WTC11 (cell line): ENCODE measurements at places on chromosomes 7 and 10.

DNA sequence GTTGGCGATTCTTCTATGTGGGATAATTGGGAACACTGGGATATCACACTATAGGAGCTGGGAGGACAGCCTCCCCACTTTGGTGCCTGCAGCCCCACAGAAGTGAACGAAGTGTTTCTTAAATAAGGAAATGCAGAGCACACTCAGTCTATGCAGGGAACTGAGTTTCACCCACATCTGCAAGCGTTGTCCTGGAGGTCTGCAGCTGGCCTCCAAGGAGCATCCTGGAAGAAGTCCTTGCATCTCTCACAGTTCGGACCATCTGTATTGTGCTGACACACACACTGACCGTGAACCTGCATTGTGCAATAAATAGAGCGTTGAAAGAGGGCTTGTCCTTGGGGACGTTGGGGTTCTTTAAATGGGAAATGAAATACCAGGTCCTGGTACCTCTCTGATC, 25.8 kb downstream of the LAMB4 start:
- H3K4me3 ChIP-seq, result no peak overlapping the region
- DNase-seq, result no peak
- H3K27ac ChIP-seq, result no peak overlapping the region
- H3K27me3 ChIP-seq, result no peaks in the 10 kb centered on the region
- H3K4me1 ChIP-seq, result no peaks in the 10 kb centered on the region

- DNase-seq, result no peak
- no peak overlapping the region for H3K4me3 ChIP-seq
- 0 out of 2 replicates have a peak, but pooled peaks cover 3% of the 10 kb centered on the region for H3K4me1 ChIP-seq
- H3K27ac ChIP-seq, result no peak overlapping the region
- H3K27me3 ChIP-seq, result no peaks in the 10 kb centered on the region
- H3K36me3 ChIP-seq, result no peaks in the 10 kb centered on the region
Measured at GRCh38 chr7:21965291-21965690, 19.6 kb upstream of the CDCA7L start.

DNA sequence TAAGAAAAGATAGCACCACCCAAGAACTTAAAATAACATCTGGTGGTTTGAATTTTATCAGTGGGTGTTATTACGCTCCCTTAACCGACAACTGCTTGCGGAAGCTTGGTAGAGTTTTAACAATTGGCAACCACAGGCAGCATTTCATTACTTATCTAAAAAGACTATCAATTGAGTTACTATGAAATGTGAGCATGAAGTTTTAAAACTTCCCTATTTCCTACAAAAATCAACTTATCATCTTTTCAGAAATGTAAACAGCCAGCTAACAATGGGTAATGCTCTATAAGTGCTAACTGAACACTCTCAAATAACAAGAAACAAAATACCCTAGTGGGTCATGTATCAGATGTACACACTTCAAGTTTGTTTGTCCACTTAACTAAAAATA, 68.8 kb downstream of the OSBPL3 start:
- peaks cover 31% of the 10 kb centered on the region for H3K4me1 ChIP-seq
- H3K27ac ChIP-seq, result no peak overlapping the region
- H3K4me3 ChIP-seq, result no peak overlapping the region
- DNase-seq, result no peak

DNA sequence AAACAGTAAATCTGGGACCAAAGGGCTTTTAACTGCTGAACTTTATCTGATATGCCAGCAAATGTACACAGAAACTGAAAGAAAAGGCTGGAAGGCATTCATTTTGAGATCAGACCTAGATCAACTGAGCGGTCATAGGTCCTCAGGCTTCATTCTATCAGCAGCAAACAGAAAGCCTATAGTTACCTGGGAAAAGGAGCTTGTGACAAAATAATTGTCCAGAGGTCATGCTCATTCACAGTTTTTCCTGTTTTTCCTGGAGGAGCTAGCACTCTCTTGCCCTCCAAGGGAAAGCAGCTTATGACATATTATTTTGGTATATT, 320.2 kb downstream of the AHR start:
- H3K36me3 ChIP-seq, result no peaks in the 10 kb centered on the region
- no peak for DNase-seq
- no peak overlapping the region for H3K27ac ChIP-seq
- no peaks in the 10 kb centered on the region; the same call in 1 of the 2 replicates for H3K27me3 ChIP-seq

DNA sequence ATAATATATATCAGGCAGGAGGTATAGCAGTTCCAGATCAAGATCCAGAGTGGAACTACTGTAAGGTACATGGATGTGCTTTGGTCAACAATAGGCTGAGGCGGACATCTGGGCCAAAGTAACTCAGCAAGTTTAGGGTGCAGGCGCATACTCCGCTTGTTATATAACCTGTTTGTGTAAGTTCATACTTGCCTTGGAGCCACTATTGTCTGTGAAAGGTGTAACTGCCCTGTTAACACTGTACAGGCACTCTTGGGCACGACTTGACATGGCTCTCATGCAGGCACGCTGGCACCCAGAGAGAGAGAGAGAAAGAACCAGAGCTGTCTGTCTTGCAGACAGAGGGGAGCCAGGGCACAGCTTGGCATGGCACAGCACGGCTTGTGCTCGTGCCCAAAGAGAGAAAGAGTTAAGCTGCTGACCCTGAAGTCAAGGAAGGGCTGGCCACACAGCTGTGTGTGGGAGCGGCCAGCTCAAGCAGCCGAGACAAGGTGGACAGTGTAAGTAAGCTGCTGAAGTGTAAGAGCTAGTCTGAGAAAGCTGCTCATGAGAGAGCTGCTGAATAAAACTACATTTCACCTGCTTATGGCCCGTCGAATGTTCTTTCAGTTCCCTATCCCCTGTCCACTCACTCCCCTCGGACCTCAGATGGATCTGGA, 47.8 kb upstream of the KAT6B start:
- no peak overlapping the region for H3K27ac ChIP-seq
- H3K36me3 ChIP-seq, result peaks cover 29% of the 10 kb centered on the region
- H3K4me1 ChIP-seq, result peaks cover 14% of the 10 kb centered on the region
- no peak for DNase-seq

DNA sequence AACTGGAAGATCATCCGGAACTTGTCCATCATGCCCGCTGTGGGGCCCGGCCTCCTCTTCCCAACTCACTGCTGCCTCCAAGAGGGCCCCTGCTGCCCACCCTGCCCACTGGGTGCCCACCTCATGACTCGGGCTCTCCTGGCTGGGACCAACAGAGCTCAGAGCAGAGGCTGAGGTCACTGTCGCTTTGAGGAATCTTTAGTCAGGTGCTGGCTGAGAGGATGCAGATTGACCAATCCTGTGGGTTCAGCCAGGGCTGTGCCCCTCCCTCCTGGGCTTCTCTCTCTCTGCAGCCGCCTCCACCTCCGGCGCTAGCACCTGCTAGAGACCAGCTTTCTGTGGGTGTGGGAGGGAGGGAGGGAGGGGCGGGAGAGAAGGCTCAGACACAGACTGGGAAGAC, at the start of gene CALHM1:
TSS of gene CALHM1 (minus strand) at position 181 of the 400 bp plus-strand sequence. CDS start at position 32, 149 bp downstream.
- no peak within 1 kb of the TSS for H3K4me3 ChIP-seq
- no peaks in the 10 kb centered on the region for H3K36me3 ChIP-seq
- peaks cover 3% of the 10 kb centered on the region; the same call in 1 of the 2 replicates for H3K4me1 ChIP-seq
- H3K27ac ChIP-seq, result no peak within 1 kb of the TSS

DNA sequence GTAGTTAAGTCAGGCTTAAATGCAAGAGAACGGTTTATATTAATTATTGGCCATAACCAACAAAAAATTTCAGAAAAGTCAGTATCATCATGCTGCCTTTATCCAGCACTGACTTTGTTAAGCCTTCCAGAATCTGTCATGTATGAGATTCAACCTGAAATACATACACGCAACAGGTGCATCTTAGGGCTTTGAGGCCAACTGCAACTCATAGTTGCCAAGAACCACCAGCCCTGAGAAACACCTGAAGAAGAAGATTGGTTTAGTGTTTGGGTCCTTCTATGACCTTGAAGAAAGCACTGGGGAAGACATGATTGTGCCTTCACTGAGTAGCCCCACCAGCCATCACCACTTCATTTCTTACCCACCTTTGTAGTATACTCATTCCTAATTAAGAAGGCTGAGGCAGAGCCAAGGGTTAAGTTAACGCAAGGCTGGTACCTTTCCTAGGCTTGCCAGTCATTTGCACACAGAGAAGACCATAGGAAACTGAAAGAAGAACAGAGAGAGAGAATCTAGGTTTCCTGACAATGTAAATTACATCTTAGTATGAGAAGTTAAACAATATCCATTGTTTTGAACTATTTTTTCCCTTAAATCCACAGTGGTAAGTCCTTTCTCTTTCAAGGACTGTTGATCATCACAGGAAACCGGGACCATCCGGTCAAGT, 200.1 kb upstream of the PRKCQ start:
- H3K4me1 ChIP-seq, result peaks cover 50% of the 10 kb centered on the region
- H3K36me3 ChIP-seq, result peaks cover 5% of the 10 kb centered on the region
- no peak overlapping the region for H3K4me3 ChIP-seq
- H3K27ac ChIP-seq, result no peak overlapping the region
- H3K27me3 ChIP-seq, result peaks cover 22% of the 10 kb centered on the region

DNA sequence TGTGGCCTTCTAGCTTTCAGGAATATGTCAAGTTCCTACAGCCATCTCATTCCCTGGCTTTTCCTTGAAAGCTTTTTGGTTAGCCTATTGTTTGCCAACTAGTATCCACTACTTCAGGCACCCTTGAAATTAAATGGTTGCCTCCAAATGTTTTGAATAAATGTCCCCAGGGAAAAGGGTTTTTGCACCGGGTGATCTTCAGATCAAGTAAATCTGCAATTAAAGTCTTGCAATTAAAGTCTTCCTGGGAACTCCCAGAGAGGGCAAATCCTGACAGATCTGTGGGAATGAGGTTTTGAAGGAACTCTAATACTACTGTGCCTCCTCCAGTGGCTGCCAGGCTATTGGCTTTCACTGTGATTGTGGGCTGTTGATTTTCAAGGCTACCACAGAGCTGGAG, 17.7 kb upstream of the ZNRF2 start:
- no peak for DNase-seq
- H3K27ac ChIP-seq, result no peak overlapping the region
- H3K36me3 ChIP-seq, result no peaks in the 10 kb centered on the region
- H3K27me3 ChIP-seq, result no peaks in the 10 kb centered on the region

GRCh38 chr7:31476073-31476745, 37.7 kb upstream of the ITPRID1 start:
- H3K36me3 ChIP-seq, result no peaks in the 10 kb centered on the region
- H3K4me1 ChIP-seq, result peaks cover 52% of the 10 kb centered on the region
- no peak overlapping the region for H3K4me3 ChIP-seq
- peaks cover 35% of the 10 kb centered on the region for H3K27me3 ChIP-seq

DNA sequence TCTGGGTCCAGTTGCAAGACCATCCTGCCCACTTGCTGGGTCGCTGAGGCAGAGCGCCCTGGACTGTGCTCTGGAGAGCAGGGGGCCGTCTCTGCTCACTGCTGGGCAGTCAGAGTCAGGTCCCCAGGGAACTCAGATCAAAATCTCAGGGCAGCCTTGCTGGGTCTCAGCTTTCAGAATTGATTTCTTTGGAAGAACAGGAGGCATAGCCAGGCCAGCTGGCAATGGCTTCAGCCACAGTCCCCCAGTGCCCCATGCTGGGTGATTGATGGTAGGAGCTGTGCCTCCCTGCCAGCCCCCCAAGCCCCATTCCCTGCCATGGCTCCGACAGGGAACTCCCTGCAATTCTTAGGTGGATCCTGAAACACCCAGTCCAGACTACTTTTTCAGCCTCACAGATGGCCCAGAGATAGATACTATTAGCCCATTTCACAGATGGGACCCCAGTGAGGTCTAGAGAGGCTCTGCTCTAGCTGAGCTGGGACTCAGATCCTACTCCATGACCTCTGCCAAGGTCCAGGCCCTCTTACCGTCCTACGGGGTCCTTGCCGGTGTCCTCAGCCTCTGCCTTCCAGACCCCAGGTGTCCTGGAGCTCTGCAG, 467 bp downstream of the MMRN2 start:
- no peak overlapping the region for H3K4me3 ChIP-seq
- no peak overlapping the region for H3K27ac ChIP-seq
- peaks cover 60% of the 10 kb centered on the region for H3K4me1 ChIP-seq
- peaks cover 23% of the 10 kb centered on the region for H3K36me3 ChIP-seq

DNA sequence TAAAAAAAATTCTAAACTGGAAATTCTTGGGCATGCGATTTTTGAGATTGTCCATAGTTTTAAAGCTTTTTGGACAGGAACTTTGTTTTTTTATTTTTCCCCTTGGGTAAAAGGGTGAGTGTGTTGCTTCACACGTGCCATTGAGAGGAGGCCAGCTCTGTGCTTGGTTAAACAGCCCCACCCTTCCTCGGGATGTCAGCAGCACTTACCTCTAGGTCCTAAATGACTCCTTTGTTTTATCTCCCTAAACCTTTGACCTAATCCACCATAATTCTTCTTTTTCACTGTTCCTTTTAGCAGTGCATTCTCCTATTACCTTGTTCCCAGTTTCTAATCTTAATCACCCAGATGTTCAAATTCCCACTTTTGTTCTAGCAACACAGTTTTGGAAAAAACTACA, 83.5 kb downstream of the SEMA3D start:
- H3K4me3 ChIP-seq, result no peak overlapping the region
- 0 out of 2 replicates have a peak, but pooled peaks cover 3% of the 10 kb centered on the region for H3K4me1 ChIP-seq
- DNase-seq, result no peak
- no peaks in the 10 kb centered on the region for H3K36me3 ChIP-seq
- H3K27ac ChIP-seq, result no peak overlapping the region
